ENCODE measurements at places on chromosomes 2 and 18.

DNA sequence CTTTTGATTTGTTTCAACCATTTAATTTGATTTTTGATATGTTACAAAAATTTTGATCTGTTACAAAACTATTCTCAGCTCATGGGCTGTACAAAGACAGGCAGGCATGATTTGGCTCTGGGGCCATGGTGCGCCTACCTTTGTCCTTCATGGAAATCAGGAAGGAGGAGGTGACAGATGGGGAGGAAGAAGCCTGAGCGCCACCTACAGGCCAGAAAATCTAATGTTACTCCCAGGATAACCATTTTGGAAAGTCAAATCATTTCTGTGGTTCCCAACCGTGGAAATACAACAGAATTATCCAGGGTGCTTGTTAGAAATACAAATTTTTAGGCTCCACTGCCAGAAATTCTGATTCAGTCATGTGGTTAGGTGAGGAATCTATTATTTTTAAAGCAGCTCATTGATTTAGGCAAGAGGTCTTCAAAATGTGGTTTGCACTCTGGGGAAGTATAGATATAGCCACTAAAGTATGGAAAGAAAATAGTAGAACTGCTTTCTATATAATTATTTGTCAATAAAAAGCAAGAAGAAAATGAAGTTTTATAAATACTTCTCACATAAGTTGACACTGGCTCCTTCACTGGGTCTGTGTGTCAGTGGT, 93.9 kb downstream of the EVA1A start:
- no peak for DNase-seq

DNA sequence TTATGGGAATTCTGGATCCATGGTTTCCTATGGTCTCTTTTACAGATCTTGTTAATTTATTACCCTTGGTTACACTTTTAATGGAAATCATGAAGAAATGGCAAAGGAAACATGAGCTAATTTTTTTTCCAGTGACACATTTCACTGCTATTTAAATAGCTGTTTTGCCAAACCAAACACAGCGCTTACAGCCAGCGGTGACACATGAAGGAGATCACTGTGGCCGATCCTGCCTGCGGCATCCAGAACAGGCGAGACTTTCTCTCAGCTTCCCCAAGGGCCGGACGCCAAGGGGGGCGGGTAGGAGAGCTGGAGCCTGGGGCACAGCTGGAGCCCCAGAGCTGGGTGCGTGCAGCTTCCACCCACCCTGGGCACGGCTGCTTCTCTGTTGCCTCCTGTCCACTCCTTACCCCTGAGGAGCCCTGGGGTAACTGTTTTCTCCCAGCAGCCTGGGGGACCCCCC, 81.4 kb upstream of the PKDCC start:
- no peak for DNase-seq

- DNase-seq: no peak
Measured at GRCh38 chr2:201484805-201485204, 33.3 kb downstream of the STRADB start.

DNA sequence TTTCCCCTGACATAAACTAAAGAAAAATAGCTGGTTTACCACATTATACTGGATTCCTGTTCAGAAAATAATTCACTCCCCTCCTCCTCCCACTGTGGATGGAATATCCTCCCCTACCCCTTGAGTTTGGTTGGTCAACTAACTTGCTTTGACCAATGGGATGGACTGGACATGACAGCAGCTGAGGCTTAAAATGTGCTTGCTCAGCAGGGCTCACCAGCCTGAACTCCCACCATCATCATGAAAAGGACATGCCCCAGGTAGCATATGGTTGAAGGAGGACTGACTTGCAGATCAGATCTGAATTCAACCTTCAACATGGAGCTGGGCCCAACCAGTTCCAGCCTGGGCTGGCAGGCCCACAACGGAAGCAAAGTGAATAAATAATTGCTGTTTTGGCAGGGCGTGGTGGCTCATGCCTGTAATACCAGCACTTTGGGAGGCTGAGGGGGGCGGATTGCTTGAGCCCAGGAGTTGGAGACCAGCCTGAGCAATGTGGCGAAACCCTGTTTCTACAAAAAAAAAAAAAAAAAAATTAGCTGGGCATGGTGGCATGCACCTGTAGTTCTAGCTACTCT, 284.4 kb downstream of the AFF3 start:
- DNase-seq: no peak

GRCh38 chr18:57523171-57523956, 63.1 kb downstream of the FECH start:
- DNase-seq: no peak

DNA sequence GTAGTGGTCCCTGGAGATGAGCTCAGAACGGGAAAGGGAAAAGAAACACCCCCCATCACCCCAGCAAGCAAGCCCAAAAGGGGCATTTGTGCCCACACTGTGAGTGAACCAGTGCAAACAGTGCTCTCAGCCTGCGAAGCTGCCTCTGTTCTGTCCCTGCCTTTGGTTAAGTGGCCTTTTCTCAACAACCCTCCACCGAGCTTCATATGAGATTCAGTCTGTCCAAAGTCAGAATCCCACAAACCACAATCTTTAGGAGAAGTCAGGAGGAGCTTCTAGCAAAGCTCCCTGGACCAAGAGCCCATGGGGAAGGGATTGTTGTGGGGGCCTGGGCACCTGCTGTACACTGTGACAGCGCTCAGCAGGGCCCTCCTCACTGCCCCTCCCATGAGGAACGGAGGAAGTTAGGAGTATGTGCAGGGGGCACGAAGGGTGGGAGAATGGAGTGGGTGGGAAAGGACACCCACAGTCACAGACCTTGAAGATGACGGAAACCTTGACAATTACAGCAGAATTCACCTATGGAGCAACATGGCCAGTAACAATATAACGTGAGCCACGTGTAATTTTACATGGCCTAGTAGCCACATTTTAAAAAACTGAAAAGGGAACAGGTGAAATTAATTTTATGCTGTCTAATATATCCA, 119.5 kb downstream of the SMAD7 start:
- no peak for DNase-seq

GRCh38 chr2:47034973-47035609, 119.5 kb upstream of the MCFD2 start:
- DNase-seq: no peak

DNA sequence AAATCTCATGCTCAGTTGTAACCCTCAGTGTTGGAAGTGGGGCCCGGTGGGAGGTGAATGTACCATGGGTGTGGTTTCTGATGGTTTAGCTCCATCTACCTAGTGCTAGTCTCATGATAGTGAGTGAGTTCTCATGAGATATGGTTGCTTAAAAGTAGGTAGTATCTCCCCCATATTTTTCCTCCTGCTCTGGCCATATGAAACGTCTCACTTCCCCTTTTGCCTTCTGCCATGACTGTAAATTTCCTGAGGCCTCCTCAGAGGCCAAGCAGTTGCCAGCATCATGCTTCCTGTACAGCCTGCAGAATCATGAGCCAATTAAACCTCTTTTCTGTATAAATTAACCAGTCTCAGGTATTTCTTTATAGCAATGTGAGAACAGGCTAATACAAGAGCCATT, 62.8 kb upstream of the RNF152 start:
- peak; percentile 39 for DNase-seq

GRCh38 chr2:211161236-211161635, 604.8 kb downstream of the CPS1 start:
- DNase-seq: no peak

DNA sequence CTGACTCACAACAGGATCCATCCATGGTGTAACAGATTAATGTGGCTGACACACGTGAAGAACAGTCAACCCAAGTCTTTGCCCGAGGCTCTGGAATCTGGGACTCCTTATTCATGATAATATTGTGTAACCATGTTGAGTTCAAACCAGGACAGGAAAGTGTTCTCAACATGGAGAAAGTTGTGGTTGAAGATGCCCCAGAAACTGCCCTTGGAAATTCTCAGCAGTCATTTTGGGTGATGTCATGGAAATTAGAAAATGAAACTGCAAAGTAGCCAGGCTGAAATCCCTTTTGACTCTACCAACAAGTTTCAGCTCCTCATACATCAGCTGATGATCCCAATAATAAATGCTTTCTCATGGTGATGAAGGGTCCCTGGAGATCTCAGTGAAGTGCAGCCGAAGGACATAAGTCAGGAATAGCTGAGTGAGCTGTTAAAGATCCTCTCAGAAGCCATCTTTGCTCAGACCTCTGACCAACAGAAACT, 307.7 kb downstream of the TNS1 start:
- no peak for DNase-seq

DNA sequence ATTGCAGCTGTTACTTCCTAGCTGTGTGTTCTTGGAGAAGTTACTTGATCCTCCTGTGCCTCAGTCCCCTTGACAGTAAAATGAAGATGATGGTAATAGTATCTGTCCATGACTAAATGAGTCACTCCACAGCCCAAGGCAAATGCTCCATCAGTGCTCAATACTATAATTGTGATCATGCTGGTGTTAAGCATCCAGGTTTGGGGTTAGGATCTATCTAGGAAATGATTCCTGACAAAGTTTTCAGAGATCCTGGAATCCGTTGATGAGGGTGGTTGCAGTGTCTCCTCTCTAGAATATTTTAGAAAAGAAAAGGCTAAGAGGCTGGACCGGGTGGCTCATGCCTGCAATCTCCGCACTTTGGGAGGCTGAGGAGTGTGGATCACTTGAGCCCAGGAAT, 2.7 kb upstream of the PRELID3A start:
- DNase-seq: no peak

DNA sequence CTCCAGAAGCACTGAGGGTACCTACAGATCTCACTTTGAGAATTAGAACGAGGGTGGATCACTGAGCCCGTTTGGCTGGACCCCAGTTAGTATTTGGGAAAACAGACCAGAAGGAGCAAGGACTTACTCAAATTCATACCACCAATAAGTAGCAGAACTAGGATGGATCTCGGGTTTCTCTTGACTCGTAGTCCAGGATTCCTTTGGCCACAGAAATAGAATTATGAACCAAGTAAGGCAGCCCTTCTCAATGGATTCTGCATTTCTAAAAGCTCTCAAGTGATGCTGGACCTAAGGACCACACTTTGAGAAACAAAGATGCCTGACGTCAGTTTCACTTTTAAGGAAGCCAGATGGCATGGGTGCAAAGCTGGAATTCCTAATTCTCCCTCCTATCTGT, 153.0 kb downstream of the KLHL29 start:
- no peak for DNase-seq

DNA sequence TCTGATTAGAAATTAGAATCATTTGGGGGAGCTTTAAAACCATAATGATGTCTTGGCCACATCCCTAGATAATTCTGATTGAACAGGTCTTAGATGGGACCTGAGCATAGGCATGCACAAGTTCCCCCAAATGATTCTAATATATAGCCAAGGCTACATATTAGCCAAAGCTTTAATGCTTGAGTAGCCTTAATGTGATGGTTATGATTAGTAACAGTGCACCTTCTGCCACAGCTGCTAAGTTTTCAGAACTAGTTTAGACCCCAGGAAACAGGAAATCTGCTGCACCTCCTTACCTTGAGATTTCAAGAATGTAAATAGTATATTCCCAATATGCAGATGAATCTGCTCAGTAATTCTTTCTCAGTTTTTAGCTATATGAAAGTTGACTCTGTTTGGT, 119.8 kb downstream of the PTPN4 start:
- DNase-seq: no peak

DNA sequence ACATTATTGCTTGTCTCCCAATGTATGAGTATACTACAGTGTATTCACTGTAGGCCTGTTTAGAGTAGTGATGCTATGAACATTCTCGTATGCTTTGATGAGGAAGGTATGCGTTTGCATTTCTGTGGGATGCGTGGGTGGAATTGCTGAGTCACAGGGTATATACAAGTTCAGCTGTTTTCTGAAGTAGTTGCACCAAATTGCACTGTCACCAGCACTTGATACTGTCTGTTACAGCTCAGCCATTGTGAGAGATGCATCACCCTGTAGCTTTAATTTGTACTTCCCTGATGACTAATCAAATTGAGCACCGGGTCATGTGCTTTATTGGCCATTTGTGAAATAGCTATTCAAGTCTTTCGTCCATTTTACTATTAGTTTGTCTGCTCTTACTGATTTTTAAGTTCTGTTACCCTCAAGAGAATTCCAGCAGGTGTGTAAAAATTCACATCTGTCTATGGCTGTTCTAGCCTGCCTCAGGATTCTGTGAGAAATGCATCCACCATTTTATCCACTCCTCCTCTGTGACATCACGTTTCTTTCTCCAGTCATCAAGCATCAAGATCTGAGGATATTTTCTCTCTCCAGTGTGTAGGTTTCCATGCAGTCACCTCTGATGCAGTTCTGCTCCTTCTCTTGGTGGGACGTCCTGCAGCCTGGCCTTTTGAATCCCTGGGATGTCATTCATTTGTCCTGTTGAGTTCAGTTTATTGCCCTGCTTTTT, 72.5 kb downstream of the DGKD start:
- DNase-seq: no peak

DNA sequence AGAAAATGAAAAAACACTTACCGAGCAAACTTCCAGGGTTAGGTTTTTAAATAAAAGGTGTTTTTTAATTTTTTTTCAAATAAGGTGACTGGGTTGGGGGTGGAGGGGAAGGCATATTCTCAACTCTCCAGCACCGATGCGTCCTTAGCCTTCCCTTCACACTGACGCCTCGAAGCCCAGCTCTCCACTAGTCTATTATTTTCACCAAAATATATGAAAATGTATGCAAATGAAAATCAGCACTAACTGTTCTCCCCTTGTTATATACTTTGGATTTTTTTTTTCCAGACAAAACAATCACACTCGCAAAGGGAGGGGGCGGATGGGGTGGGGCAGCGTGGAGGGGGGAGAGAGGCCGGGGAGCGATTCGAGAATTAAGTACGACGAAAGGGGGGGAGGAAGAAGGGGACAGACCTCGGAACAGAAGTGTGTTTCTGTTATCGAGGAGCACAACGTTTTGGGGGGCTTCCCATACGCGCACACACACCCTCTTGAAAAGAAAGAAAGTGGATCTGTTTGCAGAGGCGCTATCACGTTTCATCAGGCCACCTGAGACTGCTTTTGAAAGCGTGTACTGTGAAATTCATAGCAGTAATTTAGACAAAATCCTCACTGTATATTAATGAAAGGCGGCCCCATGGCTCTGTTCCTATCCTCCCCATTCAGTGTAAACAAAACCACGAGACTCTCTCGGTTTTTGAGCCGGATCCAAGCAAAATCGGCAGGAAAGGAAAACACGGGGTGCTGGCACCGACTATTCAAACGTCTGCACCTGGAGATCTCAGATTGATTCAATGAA, 2.4 kb upstream of the POU3F3 start:
- DNase-seq: no peak

DNA sequence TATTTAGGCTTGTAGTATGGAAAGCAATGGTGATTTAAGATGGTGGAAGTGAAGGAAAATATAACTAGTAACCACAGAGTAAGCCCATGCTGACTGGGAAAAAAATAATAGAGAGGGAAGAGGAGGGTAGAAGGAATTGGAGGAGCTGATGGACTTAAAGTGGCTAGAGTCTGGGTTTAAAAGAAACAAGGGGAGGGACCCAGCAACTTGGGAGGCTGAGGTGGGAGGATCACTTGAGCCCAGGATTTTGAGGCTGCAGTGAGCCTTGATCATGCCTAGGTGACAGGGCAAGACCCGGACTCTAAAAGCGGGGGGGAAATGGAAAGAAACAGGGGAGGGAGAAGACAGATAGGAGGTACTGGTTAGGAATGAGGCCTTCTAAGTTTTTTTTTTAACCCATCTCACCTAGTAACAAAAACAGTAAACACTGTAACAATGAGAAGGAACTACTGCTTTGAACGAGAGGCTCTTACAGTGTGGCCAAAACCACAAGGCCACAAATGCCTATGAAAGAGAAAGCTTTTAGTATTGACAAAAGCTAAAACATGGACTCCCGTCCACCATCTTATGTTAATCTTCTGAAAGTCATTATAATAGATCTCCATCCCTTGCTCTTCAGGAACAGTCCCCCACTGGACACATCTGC, 26.6 kb downstream of the METTL8 start:
- DNase-seq: peak; percentile 67
